Activated CD4-positive, alpha-beta T cell treated with anti-CD3 and anti-CD28 coated beads, Interleukin-2, amount 50 U/mL, for 16 hours (primary cell): ENCODE measurements at places on chromosomes 5 and 9.

GRCh38 chr9:89715318-89715858 lies 110.6 kb downstream of the GADD45G start:
- peak; percentile 29 for DNase-seq

DNA sequence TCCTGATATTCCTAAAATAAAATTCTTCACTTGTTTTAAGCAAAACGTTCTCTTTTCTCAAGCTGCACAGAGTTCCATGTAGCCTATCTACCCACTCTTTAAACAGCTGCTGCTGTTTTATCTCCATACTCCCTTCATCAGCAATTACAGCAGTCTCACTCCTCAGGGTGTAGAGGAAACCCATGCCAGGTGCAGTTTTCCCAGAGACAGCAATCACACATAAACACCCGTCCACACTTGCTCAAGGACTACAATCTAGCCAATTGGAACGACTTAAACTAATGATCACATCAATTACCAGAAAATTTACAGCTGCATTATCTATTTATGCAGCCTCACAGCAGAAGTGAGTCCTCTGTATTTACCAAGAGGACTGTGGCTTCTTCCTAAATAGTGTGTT lies 141.7 kb downstream of the HTR1A start:
- DNase-seq: no peak

DNA sequence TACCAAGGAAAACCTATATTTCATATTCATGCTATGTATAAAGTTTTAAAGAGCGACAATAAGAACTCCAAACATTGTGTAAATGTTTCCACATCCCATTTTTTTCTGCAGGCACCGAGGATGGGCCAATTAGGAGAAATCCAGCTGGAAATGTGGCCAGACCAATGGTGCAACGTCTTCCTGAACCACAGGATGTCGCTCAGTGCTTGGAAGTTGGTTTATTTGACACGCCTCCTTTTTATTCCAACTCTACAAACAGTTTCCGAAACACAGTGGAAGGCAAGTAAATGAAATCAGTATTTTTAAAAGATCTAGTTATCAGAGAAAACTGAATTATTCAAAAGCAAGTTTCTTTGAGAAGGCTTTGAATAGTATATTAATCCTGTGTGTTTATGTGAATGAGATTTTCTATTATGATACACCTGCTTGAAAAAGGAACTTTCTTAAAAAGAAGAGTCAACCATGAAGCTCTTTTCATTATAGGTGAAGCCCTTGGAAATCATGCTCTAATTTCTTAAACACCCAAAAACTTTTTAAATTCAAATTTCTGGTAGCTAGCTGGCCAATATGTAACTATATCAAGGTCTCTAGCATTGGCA lies 9.1 kb downstream of the TYRP1 start:
- no peak for DNase-seq

DNA sequence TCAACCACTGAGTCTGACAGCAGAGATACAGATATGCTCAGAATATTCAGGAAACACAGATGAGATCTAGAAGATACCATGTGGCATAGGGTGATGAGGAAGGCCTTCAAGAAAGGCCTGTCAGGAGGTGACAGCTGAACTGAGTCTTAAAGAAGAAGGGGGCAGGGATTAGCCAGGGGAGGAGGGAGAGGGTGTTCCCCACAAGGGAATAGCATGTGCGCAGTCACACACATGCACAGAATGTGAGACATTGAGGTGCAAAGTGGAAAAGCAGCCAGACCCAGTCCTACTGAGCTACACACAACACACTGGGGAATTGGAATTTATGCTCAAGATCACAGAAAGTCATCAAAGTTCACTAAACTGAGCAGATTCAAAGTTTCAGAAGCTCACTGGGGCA lies 3.0 kb upstream of the SLC25A48 start:
- no peak for DNase-seq

DNA sequence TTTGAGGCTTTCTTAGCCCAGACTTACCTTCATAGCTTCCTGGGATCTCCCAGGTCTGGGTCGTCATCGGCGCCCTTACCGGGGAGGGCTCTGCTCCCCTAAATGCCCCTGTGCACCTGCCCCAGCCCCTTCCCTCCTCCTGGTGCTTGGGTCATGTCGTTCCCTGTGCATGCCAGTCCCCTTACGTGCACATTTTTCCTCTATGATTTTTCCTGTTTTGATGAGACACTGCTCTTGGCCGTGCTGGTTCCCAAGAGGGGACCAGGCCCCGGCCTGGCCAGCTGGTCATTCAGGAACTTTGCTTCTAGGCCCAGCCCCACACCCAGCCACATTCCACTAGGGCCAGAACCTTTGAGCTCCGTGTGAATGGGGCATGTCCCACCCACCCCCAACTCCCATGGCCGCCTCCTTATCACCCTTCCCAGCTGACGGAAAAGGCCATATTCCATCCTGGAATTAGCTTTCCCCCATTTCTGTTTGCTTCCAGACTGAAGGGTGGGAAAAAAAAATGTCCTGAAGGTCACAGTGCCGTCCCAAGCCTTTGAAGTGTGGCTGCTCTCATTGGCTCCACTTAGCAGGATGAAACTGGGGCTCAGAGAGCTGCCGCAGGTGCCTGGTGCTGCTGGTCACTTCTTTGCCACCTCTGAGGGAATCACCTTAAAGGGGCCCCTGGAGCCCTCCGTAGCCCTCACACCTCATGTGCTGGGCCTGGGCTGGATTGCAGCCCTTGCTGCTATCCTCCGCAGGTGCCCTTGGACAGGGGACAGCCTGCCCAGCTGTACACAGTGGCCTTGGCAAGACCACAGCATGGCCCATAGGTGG lies 25.1 kb downstream of the ERGIC1 start:
- DNase-seq: no peak
